ENCODE measurements at places on chromosomes 16 and 17.

DNA sequence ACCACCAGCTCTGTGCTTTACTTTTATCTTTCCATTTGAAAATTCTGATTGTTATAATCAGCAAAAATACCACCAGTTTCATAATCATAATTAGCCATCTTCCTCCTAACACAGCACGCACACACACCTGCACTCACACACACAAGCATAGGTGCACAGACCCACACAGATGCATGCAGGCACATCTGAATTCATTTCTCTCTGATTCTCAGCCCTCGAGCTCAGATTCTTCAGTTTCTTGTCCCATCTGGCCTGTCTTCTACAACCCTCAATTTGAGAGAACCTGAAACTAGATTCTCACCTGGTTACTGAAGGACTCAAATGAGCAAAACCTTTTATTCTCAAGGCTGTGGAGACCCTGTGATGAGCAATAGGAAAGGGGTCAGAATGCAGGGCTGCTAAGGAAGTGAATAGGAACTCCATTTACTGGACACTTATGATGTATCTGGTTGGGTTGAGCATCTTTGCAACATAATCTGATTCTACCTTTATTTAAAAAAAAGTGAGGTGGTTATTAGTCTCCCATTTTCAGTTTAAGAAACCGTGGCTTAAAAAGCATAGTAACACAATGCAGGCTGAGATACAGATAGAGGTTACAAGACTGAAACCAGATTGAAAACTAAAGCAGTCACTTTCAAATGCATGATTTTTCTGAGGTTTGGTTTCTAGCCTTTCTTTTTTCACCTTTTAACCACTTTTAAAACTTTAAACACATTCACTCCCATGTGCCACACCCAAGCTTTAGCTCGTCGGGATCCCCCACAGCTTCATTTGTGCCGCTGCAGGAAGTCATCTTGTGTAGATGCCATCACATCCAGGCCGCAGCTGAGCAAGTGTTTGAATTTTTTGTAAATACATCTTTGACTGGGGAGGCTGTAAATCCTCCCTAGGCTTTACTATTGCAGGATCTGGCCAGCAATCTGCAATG lies 9.4 kb downstream of the KRT33A start:
- no peak for DNase-seq
- H3K27me3 ChIP-seq = no peaks in the 10 kb centered on the region
- H3K4me3 ChIP-seq = no peak overlapping the region
- H3K36me3 ChIP-seq = no peaks in the 10 kb centered on the region
- no peaks in the 10 kb centered on the region for H3K4me1 ChIP-seq

- no peaks in the 10 kb centered on the region for H3K27me3 ChIP-seq
- H3K36me3 ChIP-seq = peaks cover 7% of the 10 kb centered on the region
- no peak overlapping the region for H3K4me3 ChIP-seq
- H3K27ac ChIP-seq = no peak overlapping the region
- DNase-seq = no peak
These were observed 1.7 kb upstream of the PLK1 start for GRCh38 chr16:23676924-23677480.

GRCh38 chr16:58513874-58514273 lies 1.4 kb upstream of the SETD6 start:
- no peak overlapping the region for H3K4me3 ChIP-seq
- H3K27me3 ChIP-seq = no peaks in the 10 kb centered on the region
- peaks cover 17% of the 10 kb centered on the region for H3K4me1 ChIP-seq
- peaks cover 20% of the 10 kb centered on the region for H3K36me3 ChIP-seq

DNA sequence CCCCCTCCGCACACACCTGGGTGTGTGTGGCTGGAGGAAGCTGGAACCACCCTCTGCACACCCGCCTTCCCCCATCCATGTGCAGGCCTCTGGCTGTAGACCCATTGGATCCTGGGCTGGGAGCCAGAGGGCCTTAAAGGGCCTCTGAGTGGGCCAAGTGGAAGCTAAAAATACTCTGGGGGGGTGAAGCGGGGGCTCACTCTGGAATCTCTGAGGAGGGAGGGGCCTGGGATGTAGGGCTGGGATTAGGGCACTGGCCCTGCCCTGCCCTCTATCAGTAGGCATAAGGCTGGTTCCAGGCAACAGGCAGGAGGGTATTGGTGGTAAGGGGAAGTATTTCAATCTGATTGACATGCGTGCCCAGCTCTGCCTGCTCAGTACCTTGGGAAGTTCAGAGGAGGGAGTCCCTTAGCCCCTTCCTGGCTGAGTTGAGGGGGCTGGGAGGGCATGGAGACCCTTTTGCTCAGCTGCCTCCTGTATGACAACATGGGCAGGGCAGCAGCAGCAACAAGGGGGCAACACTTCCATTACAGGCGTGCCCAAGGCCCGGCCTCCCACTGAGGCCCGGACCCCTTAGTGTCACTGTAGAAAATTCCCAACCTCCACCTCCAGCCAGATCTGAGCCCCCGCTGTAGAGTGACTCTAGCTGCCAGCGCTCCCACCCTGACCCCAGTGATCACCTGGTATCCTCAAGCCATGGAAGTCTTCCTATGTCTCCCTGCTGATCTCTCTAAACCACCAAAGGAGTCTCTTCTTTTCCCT lies 5.2 kb downstream of the ITGA3 start:
- H3K27ac ChIP-seq = no peak overlapping the region
- H3K27me3 ChIP-seq = peaks cover 25% of the 10 kb centered on the region
- DNase-seq = no peak
- no peaks in the 10 kb centered on the region for H3K4me1 ChIP-seq

GRCh38 chr17:67442787-67443624 lies 65.9 kb downstream of the PITPNC1 start:
- no peaks in the 10 kb centered on the region for H3K36me3 ChIP-seq
- H3K4me3 ChIP-seq = no peak overlapping the region
